NCI-H1417 (cell line): ENCODE measurements at places on chromosomes 7 and 10.

GRCh38 chr7:77917500-77918262 is 119.1 kb downstream of the PHTF2 start:
- DNase-seq: no peak

- DNase-seq: peak; percentile 6
Measured at GRCh38 chr10:110352930-110353243, 48.2 kb upstream of the SMNDC1 start.

DNA sequence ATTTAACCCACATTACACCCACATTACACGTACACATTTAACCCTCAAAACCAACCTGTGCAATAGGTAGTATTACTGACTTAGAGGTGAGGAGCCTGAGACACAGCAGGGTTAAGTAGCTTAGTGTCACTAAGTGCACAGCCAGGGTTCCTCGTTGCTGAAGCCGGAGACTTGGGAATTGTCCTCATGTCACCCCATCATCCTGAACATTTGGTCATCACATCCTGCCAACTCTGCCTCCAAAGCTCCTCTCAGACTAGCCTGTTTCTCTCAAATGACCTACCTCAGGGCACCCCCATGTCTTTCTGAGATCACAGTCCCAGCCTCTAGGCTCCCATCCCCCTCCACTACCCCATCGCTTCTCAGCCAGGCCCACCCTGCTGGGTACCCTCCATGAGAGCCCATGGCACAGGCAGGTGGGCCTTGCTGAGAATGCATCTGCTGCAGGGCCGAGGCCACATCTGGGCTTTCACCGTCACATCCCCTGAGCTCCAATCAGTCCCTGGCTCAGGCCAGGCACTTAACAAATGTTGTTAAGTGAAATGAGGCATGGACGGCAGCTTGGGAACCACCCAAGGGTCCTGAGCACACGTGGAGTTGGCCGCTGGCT is 21.1 kb upstream of the PCBD1 start:
- DNase-seq: no peak

- no peak for DNase-seq
Measured at GRCh38 chr10:51430506-51430905, 268.9 kb downstream of the CSTF2T start.

- no peak for DNase-seq
Measured at GRCh38 chr10:84176836-84177474, 3.4 kb downstream of the GPR15LG start.

- no peak for DNase-seq
Measured at GRCh38 chr10:44517635-44518034, 132.7 kb upstream of the CXCL12 start.

- DNase-seq: no peak
Measured at GRCh38 chr10:6017781-6018354, 40.5 kb upstream of the IL15RA start.

DNA sequence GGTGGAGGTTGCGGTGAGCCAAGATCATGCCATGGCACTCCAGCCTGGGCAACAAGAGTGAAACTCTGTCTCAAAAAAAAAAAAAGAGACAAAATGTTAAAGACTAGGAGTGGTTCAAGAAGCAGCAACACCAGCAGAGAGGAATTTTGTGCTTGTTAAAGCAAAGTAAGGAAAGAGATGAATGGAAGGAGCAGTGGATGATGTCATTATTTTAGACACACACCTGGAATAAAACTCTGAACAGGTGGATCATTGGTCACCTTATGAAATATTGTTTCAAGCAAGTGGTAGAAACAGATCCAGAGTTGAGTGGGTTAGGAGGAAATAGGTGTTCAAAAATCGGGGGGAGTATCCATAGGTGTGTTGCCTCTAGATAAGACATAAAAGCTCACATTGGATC is 129.7 kb upstream of the FRMD4A start:
- DNase-seq: no peak

DNA sequence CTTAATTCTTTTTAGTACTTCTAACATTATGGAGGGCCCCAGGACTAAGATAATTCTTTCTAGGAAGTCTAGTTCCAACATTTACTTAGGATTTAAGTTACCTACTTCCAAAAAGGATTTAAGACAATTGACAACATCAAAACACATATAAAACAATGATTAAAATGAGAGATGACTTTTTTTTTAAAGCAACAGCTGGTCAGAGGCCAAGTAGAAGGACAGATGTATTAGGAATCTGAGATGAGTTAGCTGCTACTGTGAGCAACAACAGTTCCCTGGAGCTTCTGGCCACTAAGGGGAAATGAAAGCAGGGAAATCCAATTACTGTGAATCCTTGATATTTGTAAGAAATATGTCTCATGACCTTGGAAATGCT is 222.3 kb downstream of the PHTF2 start:
- DNase-seq: no peak

- DNase-seq: no peak
Measured at GRCh38 chr10:86644794-86645445, 9.4 kb upstream of the OPN4 start.

DNA sequence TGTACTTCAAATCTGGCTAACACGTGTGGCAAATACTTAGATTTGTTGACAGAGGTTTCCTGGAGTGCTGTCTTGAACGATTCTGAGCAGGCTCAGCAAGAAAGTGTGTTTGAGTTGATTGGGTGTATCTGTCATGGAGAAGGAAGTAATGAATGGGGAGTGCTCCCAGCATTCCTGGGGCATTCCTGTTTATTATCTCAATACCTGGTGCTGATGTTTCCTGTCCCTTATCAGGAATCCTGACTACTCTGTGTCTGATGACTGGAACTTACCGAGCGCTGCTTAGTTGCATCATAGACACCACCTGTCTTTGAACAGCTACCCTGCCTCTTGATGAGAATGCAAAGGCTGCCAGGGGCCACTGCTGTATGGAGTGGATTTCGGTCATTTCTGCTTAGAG is 41.0 kb upstream of the TMEM248 start:
- no peak for DNase-seq

- no peak for DNase-seq
Measured at GRCh38 chr10:122173766-122174435, 97.2 kb upstream of the BTBD16 start.
